ENCODE measurements at places on chromosomes 2 and 18.

GRCh38 chr18:67373636-67374035 is 142.9 kb downstream of the DSEL start:
- DNase-seq, result no peak

DNA sequence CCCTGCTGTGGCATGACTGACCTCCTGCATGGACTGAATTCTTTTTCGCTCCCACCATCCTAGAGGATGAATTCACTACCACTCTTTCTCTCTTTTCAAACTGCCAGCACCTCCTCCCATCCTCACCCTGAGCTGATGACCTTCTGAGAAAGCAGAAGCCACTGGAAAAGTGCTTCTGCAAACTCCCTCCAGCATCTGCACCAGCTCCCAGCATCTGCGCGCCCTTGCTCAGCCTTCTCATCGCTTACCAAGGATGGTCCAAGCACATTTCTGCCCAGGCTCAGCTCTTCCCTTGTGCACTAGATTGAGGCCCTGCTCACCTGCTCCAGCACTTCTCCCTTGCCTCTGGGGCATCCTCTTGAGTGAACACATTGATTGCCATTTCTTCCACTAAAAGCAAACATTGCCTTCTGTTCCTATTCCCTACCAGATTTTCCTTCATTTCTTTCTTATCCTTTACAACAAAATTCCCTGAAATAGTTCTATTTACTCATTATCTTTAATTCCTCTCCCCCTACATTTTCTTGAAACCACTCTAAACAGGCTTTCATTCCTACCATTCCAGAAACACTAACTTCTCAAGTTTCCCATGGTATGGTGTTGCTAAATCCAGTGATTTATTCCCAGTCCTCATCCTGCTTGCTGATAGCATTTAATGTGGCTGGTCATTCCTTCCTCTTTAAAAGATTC is 42.7 kb upstream of the IL1RL1 start:
- no peak for DNase-seq

DNA sequence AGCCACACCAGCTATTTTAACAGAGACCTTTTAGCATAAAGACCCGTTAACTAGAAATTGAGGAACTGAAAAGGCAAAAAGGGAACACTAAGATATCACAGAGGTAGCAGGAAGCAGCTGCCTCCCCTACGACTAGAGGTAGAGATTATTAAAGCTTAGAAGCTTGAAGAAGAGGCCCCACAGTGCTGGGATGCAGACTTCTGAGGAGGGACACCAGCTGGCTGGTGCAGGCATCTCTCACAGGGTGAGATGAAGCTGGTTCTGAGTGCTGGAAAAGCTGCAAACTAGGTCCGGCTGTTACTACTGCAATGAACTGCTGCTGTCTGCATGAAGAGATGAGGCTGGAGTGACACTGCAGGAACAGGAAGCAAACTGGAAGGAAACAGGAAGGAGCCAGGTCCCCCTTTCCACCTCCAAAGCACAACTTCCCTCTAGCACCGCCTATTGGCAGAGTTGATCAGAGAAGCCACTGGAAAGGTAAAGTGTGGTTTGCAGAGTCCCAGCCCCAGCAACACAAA is 61.2 kb upstream of the MRPS9 start:
- DNase-seq, result peak; percentile 17

- DNase-seq, result no peak
These were observed 2.6 kb downstream of the RAMP1 start for GRCh38 chr2:237861875-237862527.

- no peak for DNase-seq
These were observed 51.7 kb downstream of the CABYR start for GRCh38 chr18:24190590-24190989.
